ENCODE measurements at places on chromosomes 2 and 18.

GRCh38 chr2:155662224-155662623 lies 670.3 kb downstream of the NR4A2 start:
- DNase-seq = no peak

GRCh38 chr2:63695583-63695982 lies 106.8 kb downstream of the MDH1 start:
- no peak for DNase-seq

- no peak for DNase-seq
These were observed 923 bp downstream of the TEKT4 start for GRCh38 chr2:94872088-94872618.

GRCh38 chr18:9189491-9189890 lies 52.9 kb downstream of the ANKRD12 start:
- DNase-seq = no peak

GRCh38 chr2:121489911-121490583 lies 40.6 kb upstream of the RNU4ATAC start:
- DNase-seq = no peak

DNA sequence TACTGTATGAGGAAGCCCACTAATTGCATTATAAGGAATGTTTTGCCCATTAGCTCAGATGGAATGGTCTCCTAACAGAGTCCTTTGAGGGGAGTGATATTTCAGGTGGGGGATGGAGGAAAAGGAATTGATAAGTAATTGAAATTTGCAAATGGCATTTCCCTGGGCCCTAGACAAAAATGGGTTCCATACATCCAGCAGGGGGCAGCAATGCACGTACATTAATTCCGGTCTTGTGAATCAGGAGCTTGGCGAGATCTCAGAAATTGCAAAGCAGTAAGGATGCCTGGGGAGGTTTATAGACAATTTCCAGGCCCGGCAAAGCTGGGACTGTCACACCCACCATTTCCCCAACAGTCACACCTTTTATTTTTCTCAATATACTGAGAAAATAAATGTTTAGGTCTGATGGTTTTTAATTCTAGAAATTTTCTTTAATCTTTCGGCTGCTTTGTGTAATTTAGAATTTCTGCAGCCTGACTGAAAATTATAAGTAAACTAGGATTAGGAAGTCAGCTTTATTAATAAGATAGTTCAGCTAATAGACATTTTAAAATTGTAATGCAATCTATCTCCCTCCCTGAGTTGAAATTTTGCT lies 122.8 kb downstream of the LYPD1 start:
- peak; percentile 26 for DNase-seq

GRCh38 chr18:63936156-63936931 lies 12.8 kb upstream of the HMSD start:
- peak; percentile 52 for DNase-seq

GRCh38 chr2:224598678-224599077 lies 13.5 kb upstream of the CUL3 start:
- DNase-seq = no peak

DNA sequence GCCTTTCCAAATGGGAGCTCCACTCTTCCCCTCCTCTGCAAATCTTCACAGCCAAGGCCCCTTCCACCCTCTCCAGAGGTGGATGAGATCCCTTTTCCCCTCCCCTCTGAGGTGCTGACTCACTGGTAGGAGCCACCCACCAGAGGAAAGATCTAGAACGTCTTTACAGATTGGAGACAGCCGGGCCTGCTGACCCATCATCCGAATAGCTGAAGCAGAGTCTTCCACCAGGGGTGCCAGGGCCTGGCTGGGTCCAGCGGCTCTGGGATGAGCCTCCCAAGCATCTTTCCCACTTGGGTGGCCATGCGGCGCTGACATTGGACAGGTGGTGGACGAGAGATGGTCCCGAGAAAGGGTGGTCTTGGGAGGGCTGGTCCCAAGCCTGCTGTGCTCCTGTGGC lies 9.0 kb downstream of the ERFE start:
- no peak for DNase-seq

DNA sequence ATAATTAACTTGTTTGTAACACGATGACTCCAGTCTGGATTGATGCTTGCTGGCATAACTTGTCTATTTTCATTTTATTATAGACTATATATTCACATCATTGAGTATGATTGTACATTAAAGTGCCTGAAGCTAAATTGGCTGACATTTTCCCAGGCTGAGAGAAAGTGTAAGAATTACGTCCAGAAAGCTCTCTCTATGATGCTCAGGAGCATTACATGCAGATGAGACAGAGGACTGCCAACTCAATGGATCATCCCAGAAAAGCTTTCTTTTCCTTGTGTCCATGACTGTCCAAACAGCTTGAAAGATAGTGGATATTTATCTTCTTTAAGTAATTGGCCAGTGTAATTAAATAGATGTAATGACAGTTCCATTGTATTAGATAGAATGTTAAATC lies 1372.2 kb upstream of the TMEFF2 start:
- DNase-seq = no peak

DNA sequence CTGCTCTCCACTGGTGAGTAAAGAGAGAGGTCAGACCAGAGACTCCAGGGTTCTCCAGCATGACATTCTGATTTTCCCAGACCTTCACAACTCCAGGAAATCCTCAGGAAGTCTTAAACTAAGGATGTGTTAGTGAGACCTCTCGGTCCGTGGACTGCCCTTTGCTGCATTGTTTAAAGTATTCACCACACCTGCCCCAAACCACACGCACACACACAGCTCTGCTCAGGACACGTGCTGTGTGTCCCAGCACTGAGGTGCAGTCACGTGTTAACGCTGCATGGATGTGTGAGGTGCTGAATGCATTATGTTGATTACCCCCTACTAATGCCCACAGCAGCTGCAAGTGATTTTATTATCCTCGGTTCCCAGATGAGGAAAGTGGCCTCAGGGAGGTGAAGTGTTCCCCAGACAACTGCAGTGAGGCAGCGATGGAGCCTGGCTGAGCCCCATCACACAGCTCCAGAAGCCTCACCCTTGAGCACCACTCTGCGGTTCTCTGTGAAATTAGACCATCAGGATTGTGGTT lies 68.4 kb downstream of the TRAPPC12 start:
- DNase-seq = no peak

- DNase-seq = no peak
These were observed 86.1 kb downstream of the SLC25A12 start for GRCh38 chr2:171807831-171808393.

GRCh38 chr18:9914584-9915290 lies 921 bp downstream of the VAPA start:
- DNase-seq = peak; percentile 47

GRCh38 chr2:170562928-170563327 lies 152.2 kb upstream of the SP5 start:
- DNase-seq = no peak

- no peak for DNase-seq
These were observed 43.3 kb upstream of the FN1 start for GRCh38 chr2:215479121-215479520.

GRCh38 chr2:74503506-74504475 lies 3.7 kb downstream of the PCGF1 start:
- DNase-seq = no peak

DNA sequence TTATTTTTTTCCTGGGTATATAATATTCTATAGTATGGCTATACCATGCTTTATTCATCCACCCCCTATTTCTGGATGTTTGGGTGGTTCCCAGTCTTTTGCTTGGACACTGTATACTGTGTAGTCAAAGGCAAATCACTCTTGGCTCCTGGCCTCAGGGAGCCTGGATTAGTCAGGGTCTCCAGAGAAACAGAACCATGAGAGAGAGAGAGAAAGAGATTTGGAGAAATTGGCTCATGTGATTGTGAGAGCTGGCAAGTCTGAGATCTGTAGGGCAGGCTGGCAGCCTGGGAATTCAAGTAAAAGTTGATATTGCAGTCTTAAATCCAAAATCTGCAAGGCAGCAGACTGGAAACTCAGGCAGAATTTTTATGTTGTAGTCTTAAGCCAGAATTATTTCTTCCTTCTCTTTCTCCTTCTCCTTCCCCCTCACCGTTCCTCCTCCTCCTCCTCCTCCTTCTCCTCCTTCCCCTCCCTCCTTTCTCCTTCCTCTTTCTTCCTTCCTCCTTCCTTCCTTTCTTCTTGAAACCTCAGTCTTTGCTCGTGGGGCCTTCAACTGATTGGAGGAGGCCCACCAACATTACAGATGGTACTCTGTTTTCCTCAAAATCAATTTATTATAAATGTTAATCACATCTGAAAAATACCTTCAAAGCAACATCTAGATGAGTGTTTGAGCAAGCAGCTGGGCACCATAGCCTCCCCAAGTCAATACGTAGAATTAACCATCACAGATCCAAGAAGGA lies 33.0 kb downstream of the CTIF start:
- DNase-seq = no peak

DNA sequence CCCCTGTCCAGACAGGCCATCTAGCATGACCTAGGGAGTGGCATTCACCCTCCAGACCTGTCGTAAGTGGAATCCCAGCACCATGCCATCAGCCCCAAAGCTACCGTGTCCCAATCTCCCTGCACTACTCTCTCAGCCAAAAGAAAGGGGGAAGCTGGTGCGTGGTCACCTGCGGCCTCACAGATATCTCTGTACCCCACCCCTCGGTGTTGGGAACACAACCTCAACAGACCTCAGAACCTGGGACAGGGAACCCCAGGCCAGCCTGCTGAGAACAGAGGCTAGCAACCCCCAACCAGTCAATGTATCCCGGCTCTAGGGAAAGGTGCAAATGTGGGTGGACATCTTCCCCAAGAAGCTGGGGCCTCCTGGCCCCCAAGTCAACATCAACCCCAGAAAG lies 38.2 kb downstream of the LMAN2L start:
- no peak for DNase-seq

DNA sequence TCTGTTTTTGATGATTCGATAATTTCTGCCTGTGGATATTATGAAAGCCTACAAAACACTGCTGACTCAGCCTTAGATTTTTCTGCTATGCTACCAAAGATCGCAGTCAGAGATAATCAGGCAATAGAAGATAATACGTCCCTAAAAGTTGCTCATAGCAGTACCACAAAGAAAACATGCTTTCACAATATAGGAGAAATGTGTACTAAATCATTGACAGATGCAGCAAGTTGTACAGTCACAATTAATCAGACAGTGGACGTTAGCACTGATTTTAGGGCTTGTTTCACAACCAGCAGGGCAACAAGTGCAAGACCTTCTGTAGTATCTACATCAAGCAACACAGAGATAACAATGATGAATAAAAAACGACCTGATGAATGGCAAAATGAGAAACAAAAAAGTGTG lies 19.5 kb downstream of the RBM44 start:
- no peak for DNase-seq

DNA sequence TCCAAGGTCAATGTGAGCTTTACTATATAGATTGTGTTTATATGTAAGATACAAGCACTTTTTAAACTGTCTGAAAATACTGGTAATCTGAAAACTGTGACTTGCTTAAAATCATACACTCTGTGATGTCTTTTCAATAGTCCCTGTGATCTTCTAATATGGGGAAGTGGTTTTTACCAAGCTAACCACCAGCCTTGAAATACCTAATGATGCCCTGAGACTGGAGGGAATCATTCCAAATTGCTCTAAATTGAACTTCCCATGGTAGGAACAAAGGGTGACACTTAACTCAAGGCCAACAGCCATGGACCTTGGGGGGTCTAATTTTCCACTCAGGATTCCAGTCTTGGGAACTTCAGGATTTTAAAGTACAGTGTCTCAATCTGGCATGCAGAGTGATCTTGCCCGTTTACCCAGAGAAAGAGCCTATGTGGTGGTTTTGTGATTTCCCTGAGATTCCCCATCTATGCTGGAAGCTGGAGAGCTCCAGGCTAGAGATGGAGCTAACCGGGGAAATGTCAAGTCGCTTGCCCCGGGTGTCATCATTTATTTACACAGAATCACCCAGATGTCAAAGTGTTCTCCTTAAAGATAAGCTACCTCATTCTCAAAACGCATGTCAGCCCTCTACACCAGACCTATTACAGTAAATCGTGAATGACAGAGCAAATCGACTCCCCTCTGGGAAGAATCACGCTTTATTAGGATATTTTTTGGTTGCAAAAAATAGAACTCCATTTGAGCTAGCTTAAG lies 198.5 kb downstream of the SP3 start:
- DNase-seq = no peak

DNA sequence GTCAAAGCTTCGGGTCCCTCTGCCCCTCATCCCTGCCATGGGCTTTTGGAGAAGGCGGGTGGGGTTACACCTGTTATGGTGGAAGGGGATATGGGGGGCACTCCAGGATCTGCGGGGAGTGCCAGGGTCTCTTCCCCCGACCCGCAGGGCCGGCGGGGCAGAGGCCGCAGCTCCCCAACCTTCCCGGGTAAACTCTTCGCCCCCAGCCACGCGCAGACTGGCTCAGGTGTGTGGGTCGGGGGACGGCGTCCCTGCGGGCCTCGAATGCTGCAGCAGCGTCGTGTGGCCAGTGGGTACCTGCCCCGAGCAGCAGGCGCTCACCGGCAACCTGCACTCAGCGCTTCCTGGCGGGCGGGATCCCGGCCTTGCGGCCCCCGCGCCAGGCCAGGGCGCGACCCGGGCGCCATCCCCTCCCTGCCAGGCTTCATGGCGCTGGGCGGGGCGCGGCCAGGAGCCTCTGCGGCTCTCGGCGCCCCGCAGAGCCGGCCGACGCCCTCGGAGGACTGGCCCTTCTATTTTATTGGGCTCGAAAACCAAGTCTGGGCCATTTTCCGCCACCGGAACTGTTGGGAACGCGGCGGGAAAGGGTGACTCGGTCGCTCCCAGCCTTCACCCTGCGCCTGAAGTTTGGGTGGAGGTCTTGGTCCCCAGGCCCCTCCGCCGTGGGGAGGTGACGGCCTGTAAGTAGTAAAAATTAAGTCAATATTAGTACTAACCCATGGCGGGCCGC lies 4.5 kb downstream of the GBX2 start:
- no peak for DNase-seq

DNA sequence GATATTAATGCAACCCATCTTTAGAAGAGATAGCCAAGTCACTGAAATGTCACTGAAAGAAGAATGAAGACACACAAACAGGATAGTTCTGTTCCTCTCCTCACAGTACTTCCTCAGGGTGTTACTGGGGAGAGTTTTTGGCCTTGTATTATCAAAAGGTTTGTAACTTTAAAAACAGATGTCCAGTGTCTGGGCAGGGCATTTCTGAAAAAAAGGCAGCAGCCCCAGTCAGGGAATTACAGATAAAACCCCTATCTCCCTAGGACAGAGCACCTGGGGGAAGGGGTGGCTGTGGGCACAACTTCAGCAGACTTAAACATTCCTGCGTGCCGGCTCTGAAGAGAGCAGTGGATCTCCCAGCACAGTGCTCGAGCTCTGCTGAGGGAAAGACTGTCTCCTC lies 30.8 kb downstream of the LANCL1 start:
- no peak for DNase-seq
